ENCODE measurements at places on chromosomes 6 and 20.

DNA sequence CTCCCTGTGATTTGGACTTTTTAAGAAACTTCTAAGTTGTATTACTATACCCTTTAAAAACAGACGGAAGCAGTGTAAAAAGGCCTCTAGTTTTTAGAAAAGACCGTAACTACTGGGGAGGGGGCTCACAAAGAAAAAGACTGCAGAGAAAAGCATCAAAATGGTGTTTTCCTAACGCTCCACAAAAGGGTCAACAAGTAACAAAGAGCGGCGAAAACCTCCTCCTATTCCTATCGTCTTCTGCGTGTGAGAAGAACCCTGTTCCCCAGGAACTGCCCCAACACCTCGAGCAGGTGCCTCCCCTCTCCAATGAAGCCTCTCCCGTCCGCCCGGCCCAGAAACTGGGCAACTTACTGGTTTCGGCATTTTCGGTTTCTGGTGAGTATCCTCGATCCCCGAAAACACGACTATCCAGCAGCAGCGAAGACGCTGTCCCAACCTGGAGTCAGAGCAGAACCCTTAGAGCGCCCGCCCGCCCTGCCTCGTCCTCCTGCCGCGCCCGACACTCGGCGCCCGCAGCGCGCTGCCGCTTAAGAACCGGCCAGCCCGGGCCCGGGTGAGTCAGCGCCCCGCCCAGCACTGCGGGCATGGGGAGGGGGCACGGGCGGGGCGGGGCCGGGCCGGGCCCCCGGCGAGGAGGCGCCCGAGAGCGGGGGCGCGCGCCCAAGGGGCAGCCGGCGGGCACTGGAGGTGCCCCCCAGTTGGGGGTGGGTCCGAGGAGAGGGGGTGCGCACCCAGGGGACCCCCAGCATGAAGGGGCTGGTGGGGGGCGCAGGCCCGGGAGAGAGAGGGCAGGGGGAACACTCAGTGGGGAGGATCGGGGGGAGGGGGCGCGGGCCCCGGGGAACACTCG, 1.2 kb downstream of the EZR start:
- DNase-seq, result peak; percentile 95

DNA sequence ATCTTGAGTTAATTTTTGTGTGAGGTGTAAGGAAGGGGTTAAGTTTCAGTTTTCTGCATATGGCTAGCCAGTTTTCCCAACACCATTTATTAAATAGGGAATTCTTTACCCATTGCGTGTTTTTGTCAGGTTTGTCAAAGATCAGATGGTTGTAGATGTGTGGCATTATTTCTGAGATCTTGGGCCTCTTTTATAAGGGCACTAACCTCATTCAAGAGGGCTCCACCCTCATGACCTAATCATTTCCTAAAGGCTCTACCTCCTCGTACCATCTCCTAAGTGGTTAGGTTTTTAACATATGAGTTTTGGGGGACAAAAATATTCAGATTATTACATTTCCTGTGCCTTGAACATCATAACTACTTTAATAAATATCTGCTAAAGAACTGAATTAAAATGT, 510.9 kb downstream of the UTRN start:
- no peak for DNase-seq

GRCh38 chr6:148250975-148251685, 91.5 kb upstream of the SASH1 start:
- peak; percentile 42 for DNase-seq

DNA sequence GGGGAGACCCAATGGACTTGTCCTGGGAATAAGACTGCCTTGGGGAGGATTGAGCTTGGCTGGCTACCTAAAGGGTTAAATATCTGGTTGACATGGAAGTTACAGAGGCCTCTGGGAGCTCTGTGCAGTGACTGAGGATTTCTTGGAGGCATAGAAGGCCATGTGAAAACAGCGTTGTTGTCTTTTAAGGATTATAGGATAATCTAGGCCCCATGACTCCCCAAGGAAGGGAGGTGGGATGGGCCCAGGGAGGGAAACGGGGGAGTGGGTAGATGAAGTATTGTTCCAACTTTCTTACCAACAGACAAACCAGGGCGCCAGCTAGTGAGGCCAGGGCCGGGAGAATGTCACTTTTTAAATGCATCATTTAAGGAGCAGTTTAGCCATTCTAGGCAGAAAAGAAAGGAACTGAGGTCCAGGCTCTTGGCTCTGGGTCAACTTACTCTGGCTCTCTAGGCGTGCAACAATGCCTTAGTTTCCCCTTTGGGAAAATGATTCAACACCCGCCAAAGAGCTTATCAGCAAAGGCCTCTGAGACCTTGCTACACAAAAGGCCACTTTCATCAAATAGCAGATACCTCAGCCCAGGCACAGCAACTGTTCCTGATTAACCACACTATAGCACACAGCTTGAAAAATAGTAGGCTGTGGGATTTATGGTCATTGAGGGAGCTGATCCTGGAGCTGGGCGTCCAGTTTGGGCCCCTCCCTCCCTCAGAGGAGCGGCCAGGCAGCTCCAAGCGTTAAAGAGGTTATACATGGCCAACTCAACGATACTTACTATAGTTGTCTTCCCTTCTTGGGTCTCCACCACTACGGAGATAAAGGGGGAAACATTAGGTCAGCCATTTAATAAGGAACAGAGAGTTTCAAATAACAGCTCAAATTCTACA, 7.0 kb downstream of the MRPS18A start:
- DNase-seq, result no peak
